ENCODE measurements at places on chromosomes 2 and 18.

- DNase-seq: peak; percentile 68
Observed at GRCh38 chr2:10558281-10559030, 110.3 kb upstream of the ODC1 start.

- no peak for DNase-seq
Observed at GRCh38 chr2:136255127-136255526, 137.2 kb upstream of the CXCR4 start.

DNA sequence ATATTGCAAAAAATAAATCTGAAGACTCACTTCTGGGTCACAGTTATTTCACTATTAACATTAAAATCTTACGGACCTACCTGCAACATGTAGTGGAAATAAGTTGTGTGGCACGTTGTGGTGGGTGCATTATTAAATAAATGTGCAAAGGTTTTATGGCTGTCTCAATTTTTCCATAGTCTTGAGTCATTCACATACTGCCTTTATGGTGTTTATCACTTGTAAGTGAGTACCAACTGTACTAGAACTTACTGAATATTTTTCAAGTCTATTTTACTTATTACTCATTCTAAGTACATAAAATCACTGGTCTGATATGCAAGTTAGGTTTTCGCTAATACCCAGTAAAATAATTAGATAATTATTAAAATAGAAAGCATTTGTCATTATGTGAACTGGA, 47.6 kb upstream of the SLC30A6 start:
- DNase-seq: no peak

DNA sequence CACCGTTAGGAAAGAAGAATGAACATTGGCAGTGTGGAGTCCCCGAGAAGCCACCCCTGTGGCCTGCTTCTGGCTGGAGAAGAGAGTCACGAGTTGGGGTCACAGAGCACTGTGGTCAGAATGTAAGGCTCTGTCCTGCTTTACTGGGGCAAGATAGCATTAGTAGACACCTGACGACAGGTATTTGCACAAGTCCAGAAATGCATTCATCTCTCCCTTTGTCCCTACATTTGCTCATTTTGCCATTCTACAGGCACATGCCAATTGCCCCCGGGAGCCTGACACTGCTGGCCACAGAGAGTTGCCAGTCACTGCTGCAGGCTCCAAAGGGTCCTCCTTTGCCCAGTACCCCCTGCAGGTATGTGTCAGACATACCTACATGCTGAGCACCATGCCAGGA, 133.3 kb downstream of the SMAD2 start:
- no peak for DNase-seq

- no peak for DNase-seq
Observed at GRCh38 chr2:182283512-182283911, 143.3 kb downstream of the PDE1A start.

GRCh38 chr2:186913870-186914269, 64.9 kb upstream of the ZSWIM2 start:
- DNase-seq: no peak

DNA sequence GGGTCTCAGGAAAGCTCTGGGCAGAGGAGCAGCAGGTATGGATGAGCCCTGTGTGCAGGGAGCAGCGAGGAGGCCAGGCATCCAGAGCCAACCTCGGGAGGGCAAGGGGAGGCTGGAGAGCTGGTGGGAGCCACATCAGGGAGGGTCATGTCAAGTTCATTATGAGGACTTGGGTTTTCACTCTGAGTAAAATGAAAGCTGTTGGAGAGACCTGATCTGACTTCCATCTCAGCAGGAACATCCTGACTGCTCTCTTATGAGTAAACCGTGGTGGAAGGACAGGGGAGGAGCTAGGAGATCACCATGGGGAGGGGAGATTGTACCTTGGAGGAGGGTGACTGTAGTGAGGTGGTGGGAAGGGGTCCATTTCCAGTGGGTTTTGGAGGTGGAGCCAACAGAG, 209.8 kb downstream of the LDLRAD4 start:
- DNase-seq: no peak

- DNase-seq: no peak
Observed at GRCh38 chr18:47247416-47248114, 3.9 kb downstream of the SKOR2 start.

DNA sequence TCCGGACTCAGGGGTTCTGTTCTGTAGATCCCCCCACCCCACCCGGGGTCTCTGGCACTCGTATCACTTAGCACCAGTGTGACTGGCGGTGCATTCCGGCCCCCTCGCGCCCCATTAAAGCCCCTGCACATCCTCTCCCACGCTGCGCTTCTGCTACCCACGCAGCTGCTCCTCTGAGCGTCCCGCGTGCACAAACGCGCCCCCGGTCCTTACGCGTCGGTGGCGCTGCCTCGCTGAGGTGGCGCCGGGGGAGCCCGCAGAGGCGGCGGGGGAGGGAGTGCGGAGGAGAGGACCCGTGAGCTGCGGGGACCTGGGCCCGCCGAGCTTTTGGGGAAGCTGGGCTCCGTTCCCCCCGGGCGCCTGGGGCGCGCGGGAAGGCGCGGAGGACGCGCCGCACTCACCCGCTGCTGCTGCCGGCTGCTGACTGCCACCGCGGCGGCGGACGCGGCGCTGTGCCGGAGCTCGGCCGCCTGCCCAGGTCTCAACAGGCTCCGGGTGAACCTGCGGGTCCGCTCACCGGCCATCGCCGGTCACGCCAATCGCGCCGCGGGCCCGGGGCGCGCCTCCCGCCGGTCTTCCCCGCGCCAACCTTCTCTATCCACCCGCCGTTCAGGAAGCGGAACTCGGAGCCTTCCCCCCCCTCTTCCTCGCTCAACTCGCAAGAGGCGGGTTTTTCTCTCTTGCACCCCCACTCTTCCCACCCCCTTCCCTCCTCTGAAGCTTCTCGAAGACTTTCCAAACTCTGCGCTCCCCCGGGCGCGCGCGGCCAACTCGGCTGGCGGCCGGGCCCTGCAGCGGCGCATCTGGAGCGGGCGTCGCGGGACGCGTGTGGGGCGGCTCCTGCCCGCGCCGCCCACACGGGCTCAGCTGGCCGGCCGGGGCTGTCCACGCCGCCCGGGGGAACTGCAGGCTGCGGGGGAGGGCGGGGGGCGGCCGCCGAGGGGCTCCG, at the start of gene DOCK10:
Gene DOCK10, minus strand, starts transcription at position 618 of the 949 bp plus-strand sequence. Its CDS starts 94 bp downstream, at position 524.
- no peak for DNase-seq

- no peak for DNase-seq
Observed at GRCh38 chr2:158914066-158914465, 54.4 kb upstream of the TANC1 start.

GRCh38 chr18:54233228-54233625, 8.8 kb upstream of the MBD2 start:
- no peak for DNase-seq

DNA sequence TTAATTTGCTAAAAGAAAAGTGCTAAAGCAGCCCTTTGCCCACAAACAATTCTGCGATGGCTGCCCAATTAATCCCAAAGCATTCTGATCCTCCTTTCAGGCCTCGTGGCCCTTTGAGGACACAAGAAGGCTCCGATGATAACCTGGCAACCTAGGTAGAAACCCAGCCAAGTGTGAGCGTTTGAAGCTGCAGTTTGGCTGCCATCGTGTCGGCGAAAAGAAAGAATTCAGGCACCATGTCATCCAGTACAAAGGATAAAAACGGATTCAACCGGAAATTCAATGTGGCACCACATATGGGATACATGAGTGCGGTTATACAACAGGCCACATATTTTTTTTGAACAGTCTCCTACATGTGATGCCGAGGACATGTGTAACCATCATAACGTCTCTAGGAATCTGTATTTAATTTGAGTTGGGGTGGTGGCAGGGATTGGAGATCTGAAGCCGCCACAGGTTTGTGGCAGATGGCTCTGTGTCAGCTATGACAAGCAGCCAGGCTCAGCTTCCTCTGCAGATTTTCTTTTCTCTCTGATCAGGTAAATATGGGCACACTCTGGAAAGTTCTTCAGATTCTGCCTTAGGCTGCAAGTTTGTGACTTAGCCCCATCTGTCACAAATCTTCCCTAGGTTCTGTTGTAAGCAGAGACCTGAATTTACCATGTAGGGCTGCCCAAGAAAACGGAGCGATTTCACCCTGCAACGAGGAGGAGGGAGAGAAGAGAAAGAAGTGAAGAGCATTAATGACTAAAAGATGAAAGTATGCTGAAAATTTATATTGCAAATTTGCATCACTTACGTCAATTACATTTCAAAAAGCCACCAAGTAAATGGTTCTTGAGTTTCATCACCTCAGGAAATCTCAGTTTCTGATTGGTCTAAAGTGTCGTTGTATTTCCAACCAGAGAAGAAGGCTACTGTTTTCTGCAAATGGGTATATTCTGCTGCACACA, 573.2 kb downstream of the ZEB2 start:
- DNase-seq: no peak

- DNase-seq: no peak
Observed at GRCh38 chr2:179825494-179825893, 35.9 kb downstream of the ZNF385B start.

DNA sequence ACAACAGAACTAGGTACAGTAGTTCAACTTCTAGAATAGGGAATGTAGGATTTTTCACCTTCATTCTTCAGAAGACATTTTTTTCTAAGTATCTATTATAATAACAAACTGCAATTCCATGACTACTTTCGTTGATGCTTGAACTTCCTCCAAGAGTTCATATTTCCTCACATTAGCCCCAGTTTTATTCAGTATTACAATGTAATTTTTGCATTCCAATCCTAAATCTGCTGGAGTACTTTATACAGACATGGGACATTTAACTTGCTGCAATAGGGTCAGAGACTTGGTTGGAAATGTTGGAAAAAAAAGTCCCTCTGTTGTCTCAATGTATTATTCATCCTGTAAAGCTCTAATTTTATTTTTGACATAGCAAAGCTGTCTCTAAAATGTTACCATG, 19.6 kb upstream of the FTCDNL1 start:
- no peak for DNase-seq

DNA sequence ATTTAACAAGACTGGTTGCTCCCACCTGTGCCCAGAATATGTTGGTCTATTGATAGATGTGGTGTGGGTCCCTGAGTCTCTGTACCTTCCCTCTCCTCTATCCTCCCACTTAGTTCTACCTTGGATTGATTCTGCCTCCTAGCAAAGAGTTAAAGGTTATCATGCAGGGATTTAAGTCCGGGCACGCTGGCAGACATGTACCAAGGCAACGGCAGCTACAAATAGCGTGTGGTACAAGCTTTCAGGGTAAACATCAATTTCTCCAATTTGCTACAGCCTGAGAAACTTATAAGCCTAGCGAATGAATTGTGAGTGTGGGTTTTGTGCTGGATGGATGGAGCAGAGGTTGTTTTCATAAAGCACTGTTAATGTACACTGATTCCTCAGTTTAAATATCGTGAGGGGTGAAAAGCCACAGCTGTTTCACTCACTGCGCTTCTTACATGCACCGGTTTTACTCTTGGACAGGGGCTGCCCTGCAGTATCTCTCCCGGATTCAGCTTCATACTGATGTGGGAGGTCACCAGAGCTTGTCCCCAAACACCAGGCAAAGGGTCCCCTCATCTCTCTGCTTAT, 289.8 kb downstream of the ICOS start:
- DNase-seq: no peak

GRCh38 chr2:203185864-203186263, 53.0 kb upstream of the CYP20A1 start:
- DNase-seq: no peak

DNA sequence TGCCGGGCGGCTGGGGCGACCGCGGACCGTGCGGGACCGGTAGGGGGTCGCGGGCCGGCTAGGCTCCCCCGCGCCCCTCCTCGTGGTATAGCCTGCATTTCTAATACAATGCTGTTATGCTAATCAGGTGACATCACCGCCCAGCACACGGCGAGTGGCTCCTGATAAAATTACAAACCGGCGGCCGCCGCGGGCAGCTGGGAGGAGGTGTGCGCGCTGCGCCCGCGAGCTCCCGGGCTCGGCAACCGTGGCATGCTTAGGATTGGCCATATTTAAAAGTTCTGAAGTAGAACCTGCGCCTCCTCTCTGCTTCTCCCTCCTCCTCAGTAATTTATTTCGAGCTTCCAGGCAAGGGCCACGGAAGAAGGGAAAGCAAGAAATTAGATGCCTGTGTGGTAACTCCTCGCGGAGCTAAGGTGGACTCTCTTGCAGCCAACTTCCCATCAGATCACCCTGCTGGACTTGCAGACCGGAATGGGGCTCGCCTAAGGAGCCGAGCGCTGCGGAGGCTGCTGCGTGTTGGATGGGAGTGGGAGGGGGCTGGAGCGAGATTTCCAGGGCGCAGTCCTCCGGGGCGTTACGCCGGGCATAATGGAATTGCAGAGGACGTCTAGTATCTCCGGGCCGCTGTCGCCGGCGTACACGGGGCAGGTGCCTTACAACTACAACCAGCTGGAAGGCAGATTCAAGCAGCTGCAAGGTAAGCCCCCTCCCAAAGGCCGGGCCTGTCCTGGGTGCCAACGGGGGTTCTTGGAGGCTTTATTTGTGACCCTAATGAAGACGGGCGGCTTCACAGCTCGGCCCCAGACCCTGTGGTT, 102.3 kb downstream of the SPTBN1 start:
- DNase-seq: no peak

DNA sequence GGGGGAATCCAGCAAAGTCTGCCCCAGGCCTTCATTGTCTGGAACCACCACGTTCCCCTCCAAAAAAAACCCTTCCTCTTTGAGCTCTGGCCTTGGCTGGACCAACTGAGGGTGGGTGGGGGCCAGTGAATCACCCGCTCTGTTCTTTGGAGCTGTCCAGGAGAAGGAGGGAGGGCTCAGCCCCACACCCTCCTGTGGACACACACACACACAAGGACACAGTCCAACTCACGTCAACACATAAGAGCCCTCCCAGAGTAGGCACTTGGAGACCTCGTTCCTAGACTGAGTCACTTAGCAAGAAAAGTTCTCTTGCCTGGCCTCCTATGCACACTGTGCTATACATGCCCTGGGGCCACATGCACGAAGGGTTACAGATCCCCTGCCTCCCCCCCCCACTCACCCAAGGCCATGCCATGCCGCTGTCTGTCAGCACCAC, 1.2 kb upstream of the TNS1 start:
- DNase-seq: peak; percentile 87

- DNase-seq: no peak
Observed at GRCh38 chr2:36831185-36831584, 134.7 kb downstream of the VIT start.

DNA sequence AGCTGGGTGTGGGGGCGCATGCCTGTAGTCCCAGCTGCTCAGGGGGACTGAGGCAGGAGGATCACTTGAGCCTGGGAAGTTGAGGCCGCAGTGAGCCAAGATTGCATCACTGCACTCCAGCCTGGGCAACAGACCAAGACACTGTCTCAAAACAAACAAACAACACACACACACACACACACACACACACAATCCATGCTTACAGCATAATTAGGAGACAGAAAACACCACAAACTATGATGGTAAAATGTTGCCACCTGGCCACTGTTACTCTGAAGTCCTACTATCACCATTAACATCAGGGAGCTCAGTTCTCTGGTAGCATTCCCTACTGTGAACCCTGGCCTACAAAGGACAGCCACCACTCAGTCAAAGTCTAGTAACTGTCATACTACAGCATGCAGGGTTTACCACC, 18.3 kb downstream of the DNPEP start:
- DNase-seq: no peak

GRCh38 chr18:26458526-26459232, 89.7 kb downstream of the KCTD1 start:
- DNase-seq: no peak
